ENCODE measurements at places on chromosomes 16 and 17. TPM values are rescaled to one million over a fixed set of nuclear protein-coding genes. Genes with fewer than 3 reads are reported as not detected.

DNA sequence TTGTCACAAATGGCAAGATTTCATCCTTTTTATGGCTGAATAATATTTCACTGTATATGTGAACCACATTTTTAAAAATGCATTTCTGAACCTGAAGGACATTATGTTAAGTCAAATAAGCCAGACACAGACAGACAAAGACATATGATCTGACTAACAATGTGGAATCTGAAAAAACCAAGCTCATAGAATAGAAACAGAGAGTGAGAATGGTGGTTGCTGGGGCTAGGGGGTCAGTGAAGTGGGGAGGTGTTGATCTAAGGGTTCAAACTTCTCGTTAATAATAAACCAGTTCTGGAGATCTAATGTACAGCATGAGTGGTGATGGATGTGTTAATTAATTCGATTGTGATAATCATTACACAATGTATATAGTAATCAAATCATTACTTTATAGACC lies 475.1 kb downstream of the WWOX start:
- no peak for DNase-seq

DNA sequence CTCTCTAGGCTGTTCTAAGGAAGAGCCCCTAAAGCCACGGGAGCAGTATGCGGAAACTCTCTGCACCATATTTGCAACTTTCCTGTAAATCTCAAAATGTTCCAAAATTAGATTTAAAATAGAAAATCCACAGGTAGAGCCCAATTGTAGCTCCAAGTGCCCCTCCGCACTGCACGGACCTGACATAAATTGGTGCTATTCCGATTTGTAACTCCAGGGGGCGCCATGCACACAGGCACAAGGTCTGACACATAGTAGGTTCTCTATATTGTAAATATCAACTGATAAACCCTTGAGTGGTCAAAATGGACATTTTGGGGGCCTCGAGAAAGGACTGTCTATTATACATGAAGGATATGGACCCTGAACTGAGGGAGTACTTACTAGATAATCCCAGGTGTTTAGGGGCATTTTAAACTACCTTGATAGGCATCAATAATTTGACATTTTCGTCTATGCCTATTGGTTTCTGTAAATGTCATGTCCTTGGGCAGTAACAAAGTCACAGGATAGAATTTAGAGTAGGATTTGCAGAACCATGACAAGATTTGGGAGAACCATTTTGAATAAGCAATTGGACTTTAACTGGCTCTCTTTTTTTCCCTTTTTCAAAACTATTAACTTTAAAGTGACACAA lies 36.6 kb upstream of the TMEM132E start:
- no peak for DNase-seq

- DNase-seq, result no peak
Observed at GRCh38 chr17:75003070-75003956, 9.2 kb upstream of the MRPL58 start.

DNA sequence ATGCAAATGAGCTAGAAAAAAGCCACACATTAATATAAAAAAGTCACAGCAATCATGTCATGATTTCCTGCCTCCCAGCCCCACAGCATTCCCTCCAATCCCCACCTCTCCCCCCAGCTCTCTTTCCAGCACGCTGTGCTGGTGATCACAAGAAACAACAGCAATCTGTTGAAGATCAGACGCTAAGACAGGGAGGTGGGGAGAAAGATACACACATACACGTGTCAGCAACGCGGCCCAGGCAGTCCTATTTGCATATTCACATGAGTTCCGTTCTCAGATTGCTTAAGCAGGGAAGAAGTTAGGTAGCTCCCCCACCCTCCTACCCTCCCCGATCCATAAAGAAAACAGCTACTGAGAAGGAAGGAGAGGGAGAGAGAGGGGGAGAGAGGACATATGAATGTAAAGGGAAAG lies 405.5 kb upstream of the PSMD7 start:
- DNase-seq, result no peak

DNA sequence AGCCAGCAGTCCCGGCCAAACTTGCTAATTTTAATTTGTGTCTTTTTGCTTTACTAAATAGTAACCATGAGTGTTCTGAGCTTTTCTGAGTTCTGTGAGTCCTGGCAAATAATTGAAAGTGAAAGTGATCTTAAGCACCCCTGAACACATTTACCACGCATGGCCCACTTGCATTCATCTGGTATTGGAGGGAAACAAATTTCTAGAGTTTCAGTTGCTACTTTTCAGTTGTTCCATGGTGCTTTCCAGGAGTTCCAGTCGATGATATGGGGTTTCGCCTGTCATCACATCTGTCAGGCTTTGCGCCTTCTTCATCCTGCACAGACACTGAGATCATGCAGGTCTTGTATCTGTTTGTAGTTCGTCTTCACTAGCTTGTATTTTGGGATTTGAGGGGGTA lies 44.1 kb downstream of the CRLF3 start:
- DNase-seq, result no peak

DNA sequence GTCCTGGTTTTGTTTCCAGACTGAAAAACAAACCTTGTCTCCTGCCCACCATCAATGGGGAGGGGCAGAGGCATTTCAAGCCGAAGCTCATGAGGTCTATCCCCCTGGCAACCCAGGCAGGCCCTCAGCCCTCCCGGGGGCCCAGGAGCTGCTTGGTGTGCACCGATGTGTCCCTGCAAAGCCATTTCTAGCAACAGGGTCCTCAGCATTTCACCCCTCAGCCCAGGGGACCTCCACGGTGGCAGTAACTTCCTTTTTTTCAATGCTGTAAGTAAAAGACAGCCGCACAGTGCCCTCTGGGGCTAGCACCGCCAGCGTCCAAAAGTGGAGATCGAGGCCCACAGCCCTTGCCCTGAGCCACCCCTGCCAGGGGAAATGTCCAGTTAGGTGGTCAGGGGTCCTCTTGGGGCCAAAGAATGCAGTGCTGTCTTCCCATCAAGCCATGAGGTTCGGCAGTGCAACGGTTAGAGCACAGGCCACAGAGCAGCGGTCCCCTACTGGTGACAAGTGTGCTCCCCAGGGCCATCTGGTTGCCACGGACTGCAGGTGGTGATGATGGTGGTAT lies 79.9 kb downstream of the LITAF start:
- DNase-seq, result no peak

DNA sequence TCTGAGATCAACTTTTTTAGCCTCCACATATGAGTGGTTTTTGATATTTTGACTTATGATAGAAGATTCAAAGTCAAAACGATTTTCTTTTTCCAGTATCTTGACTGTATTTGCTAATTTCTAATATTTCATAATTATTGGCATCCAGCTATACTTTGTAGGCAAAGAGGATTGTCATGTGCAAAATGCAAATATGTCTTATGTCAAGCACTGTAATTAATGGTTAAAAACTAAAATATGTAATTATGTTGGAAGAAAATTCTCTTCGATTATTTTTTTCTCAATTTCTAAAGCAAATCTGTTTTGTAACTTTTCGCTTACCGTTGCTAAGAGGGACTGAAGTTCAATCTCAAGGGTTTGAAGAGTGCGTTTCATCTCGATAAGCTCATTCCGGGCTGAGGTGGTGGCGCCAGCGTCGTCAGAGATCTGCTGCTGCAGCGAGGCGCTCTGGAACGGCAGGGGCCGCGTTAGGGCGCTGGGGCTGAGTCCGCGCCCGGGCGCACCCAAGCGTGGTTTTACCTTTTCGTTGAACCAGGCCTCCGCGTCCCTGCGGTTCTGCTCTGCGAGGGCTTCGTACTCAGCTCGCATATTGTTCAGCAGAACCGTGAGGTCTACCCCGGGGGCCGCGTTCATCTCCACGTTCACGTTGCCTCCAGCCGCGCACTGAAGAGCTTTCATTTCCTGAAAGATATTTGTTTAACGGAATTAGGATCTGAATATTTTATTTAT lies 3.0 kb downstream of the KRT27 start:
- peak; percentile 84 for DNase-seq

DNA sequence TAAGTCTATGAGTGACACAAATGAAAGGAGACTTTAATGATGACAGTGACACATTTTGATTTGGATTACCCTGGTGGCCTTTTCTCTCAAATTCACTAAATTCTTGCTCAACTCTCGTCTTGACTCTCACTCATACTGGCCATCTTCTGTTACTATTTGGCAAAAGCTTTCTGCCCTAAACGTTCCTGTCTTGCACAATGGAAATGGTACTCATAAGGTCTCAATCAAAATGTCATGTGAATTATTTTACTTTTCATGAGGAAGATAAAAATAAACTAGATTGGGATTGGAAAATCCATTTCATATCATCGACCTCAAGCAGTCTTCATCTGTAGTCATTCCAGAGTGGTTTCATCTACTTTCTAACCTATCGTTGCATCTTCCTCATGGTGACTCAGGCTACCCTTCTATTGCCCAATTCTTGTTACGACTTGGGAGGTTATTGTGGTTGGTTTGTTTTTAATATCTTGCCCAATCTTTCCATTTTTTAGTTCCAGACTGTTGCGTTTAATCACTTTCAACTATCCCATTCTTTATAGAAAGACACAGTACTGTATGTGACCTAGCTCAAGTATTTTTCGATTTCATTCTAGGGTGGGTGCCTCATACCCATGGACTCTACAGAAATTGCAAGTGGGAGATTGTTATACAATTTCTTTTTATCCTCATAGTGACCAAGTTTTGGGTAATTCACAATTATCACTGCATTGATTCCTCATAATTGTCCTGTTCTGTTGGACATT lies 317.2 kb upstream of the KCNJ16 start:
- DNase-seq, result no peak

The ASB16 gene
- not detected for total RNA-seq

The CES5A gene
- total RNA-seq, result not detected

The FN3K gene
- total RNA-seq, result 27.4 TPM

Measured in upper lobe of right lung (tissue), 1 donor.